PC-9 (cell line): ENCODE measurements at places on chromosomes 2 and 18. TPM values are rescaled to one million over a fixed set of nuclear protein-coding genes. Genes with fewer than 3 reads are reported as not detected.
A peak's percentile ranks its signal among the peaks of the same experiment; 100 is the strongest.

Gene CDCA7
- 26.1 and 34.2 TPM in 2 replicates for total RNA-seq

Gene CD8B2
- not detected in 2 replicates for total RNA-seq

Gene SP5
- total RNA-seq: 1.9 and 7.3 TPM in 2 replicates

Gene SLC19A3
- total RNA-seq: 4.3 and 4.5 TPM in 2 replicates

Gene LONRF2
- total RNA-seq: not detected in 2 replicates

Gene RESP18
- not detected in 2 replicates for total RNA-seq

Gene WBP1
- total RNA-seq: 68.0 and 74.7 TPM in 2 replicates

GRCh38 chr2:65583061-65583460, 150.7 kb upstream of the SPRED2 start:
- H3K4me3 ChIP-seq: no peak overlapping the region
- H3K27ac ChIP-seq: no peak overlapping the region
- H3K27me3 ChIP-seq: no peaks in the 10 kb centered on the region
- H3K36me3 ChIP-seq: no peaks in the 10 kb centered on the region

GRCh38 chr2:138779406-138779780, 797 bp downstream of the NXPH2 start:
- no peak overlapping the region for H3K4me3 ChIP-seq
- no peak for DNase-seq
- H3K27me3 ChIP-seq: no peaks in the 10 kb centered on the region
- no peaks in the 10 kb centered on the region for H3K36me3 ChIP-seq

DNA sequence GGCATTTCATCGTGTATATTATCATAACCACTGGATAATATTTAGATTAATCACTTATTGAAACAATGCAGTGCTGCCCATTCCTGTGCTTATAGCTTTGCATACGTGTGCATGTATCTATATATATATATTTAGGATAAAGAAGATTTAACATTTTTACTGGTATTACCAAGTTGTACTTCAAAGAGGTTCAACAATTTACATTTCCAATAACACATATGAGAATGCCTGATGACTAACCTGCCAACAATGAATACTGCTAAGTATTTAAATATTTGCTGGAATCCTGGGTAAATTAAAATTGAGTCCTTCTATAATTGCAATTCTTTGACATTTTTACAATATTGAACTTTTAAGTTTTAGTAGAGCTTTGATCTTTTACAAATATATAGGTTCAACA, 111.4 kb downstream of the SLC39A10 start:
- H3K27ac ChIP-seq: no peak overlapping the region
- H3K36me3 ChIP-seq: no peaks in the 10 kb centered on the region
- DNase-seq: no peak
- no peak overlapping the region for H3K4me3 ChIP-seq
- H3K27me3 ChIP-seq: no peaks in the 10 kb centered on the region

GRCh38 chr2:109473616-109474318, 140.0 kb downstream of the SEPTIN10 start:
- no peak for DNase-seq
- no peak overlapping the region for H3K4me3 ChIP-seq
- no peaks in the 10 kb centered on the region for H3K27me3 ChIP-seq

DNA sequence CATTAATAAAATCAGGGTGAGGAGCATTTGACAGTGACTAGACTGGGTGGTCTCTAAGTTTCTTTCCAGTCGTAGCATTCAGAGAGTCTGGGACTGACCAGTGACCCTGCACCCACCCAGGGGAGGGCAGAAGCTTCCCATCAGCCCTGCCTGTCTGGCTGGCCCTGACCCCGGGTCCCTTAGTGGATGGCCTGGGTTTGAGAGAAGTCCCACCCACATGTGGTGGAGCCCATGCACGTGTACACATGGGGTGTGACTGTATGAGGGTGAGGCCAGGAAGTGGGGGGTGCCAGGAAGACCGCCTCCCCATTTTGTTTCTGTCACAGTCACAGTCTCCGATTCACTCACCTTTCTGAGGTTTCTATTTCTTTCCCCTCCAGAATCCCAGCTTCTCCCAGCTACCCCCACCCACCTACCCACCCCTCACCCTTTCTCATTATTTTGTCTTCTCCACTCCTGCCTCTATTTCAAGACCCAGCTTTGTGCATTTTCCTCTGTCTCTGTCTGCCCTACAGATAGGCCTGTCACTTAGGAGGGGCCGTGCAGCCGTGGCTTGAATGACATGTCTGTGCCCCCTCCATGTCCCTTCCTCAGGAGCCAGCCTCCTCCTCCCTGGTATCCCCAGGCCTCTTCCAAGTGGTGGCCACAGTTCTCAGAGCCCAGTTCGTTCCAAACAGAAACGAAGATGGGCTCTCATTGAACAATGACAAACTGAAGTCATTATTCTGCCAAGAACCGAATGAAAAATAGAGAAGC, 13.6 kb downstream of the CIB4 start:
- no peak overlapping the region for H3K4me3 ChIP-seq
- DNase-seq: no peak
- no peaks in the 10 kb centered on the region for H3K36me3 ChIP-seq
- peaks cover 27% of the 10 kb centered on the region for H3K4me1 ChIP-seq

- no peak overlapping the region for H3K27ac ChIP-seq
- H3K4me1 ChIP-seq: no peaks in the 10 kb centered on the region; the same call in 1 of the 2 replicates
- no peak overlapping the region for H3K4me3 ChIP-seq
- no peaks in the 10 kb centered on the region for H3K36me3 ChIP-seq
- H3K27me3 ChIP-seq: no peaks in the 10 kb centered on the region
Measured at GRCh38 chr18:76456823-76457222, 38.2 kb downstream of the ZNF516 start.

GRCh38 chr2:57509189-57509588, 537.4 kb upstream of the VRK2 start:
- no peak overlapping the region for H3K4me3 ChIP-seq
- no peaks in the 10 kb centered on the region for H3K36me3 ChIP-seq
- no peaks in the 10 kb centered on the region for H3K4me1 ChIP-seq
- DNase-seq: no peak
- no peaks in the 10 kb centered on the region for H3K27me3 ChIP-seq

DNA sequence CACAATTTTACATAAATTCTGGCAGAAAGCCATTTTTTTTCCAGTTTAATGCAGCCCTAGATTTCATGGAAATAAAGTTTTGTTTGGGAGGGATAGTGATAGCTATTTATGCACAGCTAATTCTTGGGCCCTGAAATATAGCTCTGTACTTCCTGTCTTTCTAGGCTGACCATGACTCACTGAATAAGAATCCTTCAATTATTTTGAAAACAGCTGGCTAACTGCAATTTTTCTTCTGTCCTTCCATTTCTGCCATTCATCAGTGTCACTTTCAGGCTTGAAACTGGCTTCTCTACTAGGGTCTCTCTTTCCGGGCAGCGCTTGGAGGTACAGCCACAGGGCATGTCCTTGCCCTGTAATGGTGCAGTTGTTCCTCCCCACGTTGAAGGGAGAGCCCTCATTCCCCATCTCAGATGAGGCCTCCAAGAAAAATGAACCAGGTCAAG, 97.1 kb upstream of the TMEM178A start:
- peak overlapping the region; percentile 83 for H3K27ac ChIP-seq
- peak overlapping the region; percentile 40; the same call in 1 of the 2 replicates for H3K4me3 ChIP-seq
- peaks cover 49% of the 10 kb centered on the region for H3K4me1 ChIP-seq
- no peaks in the 10 kb centered on the region for H3K27me3 ChIP-seq

- no peak for DNase-seq
- peaks cover 35% of the 10 kb centered on the region for H3K4me1 ChIP-seq
- H3K27me3 ChIP-seq: no peaks in the 10 kb centered on the region
- H3K36me3 ChIP-seq: peaks cover 22% of the 10 kb centered on the region
Measured at GRCh38 chr18:77096936-77097886, 35.4 kb downstream of the MBP start.

DNA sequence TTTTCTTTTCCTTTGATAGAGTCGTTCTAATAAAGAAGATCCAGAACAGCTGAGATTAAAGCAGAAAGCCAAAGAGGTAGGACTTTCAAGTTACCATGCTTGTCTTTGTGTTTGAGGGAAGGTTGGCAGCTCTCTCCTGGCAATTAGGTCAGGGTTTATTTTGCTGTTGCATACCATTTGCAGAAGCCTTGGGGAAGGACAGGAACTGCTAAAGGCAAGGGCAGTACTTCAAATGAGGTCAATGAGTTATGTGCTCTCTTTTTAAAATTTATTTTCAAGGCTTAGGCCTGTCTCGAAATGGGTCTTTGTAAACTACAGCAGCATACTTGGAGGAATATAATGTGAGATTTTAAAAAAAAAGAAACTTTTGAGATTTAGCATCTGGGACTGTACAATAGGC, 108.9 kb downstream of the TAF4B start:
- H3K27me3 ChIP-seq: no peaks in the 10 kb centered on the region
- H3K4me3 ChIP-seq: no peak overlapping the region
- no peak overlapping the region for H3K27ac ChIP-seq
- no peaks in the 10 kb centered on the region for H3K4me1 ChIP-seq
- no peaks in the 10 kb centered on the region for H3K36me3 ChIP-seq

DNA sequence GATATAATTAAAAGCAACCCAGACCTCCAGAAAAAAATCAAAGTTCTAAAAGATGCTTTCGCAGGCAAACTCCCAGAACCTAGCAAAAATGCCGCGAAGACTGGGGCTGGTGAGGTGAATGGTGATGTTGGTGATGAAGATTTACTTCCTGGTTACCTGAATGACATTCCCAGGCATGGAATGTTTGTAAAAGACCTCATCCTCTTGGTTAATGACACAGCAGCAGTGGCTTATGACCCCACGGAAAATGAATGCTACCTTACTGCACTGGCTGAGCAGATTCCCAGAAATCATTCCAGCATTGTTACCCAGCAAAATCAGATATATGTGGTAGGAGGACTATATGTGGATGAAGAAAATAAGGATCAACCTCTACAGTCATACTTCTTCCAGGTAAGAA, 994 bp downstream of the KLHL41 start:
- no peak for DNase-seq
- no peaks in the 10 kb centered on the region for H3K36me3 ChIP-seq
- H3K4me3 ChIP-seq: no peak overlapping the region
- peaks cover 14% of the 10 kb centered on the region for H3K4me1 ChIP-seq
- H3K27ac ChIP-seq: no peak overlapping the region

- H3K36me3 ChIP-seq: no peaks in the 10 kb centered on the region
- no peaks in the 10 kb centered on the region for H3K27me3 ChIP-seq
- no peak overlapping the region for H3K4me3 ChIP-seq
- peaks cover 19% of the 10 kb centered on the region for H3K4me1 ChIP-seq
- no peak overlapping the region for H3K27ac ChIP-seq
- no peak for DNase-seq
Measured at GRCh38 chr2:12678186-12678585, 38.5 kb upstream of the TRIB2 start.

DNA sequence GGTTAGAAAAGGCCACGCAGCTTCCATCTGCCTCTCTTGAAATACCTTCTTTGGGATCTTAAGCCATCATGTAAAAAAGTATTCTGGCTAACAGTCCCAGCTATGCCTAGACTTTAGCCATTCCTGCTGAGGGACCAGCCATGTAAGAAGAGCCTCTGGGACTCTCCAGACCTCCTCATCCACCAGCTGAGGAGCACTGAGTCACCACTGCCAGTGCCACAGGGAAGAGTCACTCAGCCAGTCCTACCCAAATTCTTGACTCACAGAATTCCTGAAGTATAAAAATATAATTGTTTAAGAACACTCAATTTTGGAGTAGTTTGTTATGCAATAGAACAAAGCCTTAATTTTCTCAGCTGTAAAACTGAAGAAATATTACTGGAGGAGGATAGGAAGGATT, 436.7 kb downstream of the ZEB2 start:
- no peak overlapping the region for H3K27ac ChIP-seq
- H3K4me1 ChIP-seq: no peaks in the 10 kb centered on the region
- peak; percentile 2 for DNase-seq
- no peak overlapping the region for H3K4me3 ChIP-seq
- no peaks in the 10 kb centered on the region for H3K27me3 ChIP-seq
- H3K36me3 ChIP-seq: no peaks in the 10 kb centered on the region

GRCh38 chr2:56040834-56041233, 117.3 kb upstream of the EFEMP1 start:
- H3K4me3 ChIP-seq: no peak overlapping the region
- DNase-seq: no peak
- H3K27me3 ChIP-seq: no peaks in the 10 kb centered on the region
- no peaks in the 10 kb centered on the region for H3K36me3 ChIP-seq

DNA sequence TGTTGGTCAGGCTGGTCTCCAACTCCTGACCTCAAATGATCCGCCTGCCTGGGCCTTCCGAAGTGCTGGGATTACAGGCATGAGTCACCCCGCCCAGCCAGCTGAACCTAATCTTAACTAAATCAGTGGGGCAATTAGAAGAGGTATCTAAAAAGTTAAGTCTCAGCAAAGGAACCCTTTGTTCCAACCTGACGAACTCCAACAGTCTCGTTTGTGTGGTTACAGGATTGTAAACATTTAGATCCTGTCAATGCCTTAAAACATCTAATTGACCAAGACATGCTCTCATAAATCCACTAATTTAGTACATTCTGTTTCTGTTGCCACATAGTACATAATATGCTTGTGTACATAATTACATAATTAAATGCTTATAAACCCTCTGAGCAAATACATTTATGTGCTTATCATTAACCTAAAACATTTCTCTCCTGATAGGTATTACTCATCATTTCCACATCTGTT, 31.1 kb upstream of the STK39 start:
- no peaks in the 10 kb centered on the region for H3K36me3 ChIP-seq
- H3K4me3 ChIP-seq: no peak overlapping the region
- H3K27me3 ChIP-seq: no peaks in the 10 kb centered on the region
- no peak overlapping the region for H3K27ac ChIP-seq
- no peaks in the 10 kb centered on the region for H3K4me1 ChIP-seq
- peak; percentile 52 for DNase-seq

DNA sequence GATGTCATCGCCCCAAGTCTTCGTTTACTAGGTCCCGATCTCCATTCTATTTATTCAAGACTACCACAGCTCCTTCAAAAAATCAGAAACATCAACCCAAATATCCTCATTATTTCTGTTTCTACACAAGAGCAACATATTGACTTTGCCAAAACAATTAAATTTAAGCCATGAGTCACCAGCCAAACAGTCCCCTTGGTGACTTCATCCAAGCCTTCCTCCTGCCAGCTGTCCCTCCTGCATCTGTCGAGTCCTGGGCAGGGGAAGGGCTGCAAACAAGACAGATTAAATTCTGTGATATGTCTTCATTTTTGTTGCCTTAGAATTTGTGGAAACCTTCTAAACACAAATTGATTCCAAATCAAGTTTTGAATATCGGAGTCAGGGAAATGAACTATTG, 110.3 kb downstream of the SP3 start:
- no peak overlapping the region for H3K27ac ChIP-seq
- peaks cover under 1% of the 10 kb centered on the region; the same call in 1 of the 2 replicates for H3K27me3 ChIP-seq
- DNase-seq: peak; percentile 14
- H3K36me3 ChIP-seq: no peaks in the 10 kb centered on the region

GRCh38 chr18:65671621-65672415, 79.0 kb upstream of the CDH7 start:
- no peaks in the 10 kb centered on the region for H3K27me3 ChIP-seq
- no peaks in the 10 kb centered on the region for H3K4me1 ChIP-seq
- DNase-seq: no peak
- H3K4me3 ChIP-seq: no peak overlapping the region
- no peak overlapping the region for H3K27ac ChIP-seq
- no peaks in the 10 kb centered on the region for H3K36me3 ChIP-seq

DNA sequence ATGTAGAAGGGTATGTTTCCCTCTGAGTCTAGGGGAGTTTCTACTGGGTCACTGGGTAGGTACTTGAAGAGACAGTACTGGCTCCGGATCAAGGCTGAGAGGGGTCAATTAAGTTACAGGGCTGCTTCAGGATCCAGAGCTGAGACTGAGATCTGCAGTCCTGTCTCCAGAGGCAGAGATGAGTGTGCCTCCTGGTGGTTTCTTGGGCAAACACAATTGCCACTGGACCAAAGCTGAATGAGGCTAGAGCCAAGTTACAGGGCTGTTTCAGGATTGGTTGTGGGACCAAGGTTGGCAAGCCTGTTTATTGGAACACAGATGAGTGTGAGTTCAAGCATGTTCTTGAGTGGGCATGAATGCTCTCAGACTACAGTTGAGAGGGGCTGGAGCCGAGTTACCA, 157.9 kb downstream of the ADCYAP1 start:
- no peak overlapping the region for H3K27ac ChIP-seq
- H3K4me1 ChIP-seq: no peaks in the 10 kb centered on the region
- H3K4me3 ChIP-seq: no peak overlapping the region
- H3K27me3 ChIP-seq: no peaks in the 10 kb centered on the region
- H3K36me3 ChIP-seq: no peaks in the 10 kb centered on the region
